ENCODE measurements at places on chromosomes 11 and 22.

GRCh38 chr11:120562806-120563425, 51.4 kb downstream of the GRIK4 start:
- DNase-seq: no peak

GRCh38 chr11:120674542-120674941, 163.0 kb downstream of the GRIK4 start:
- no peak for DNase-seq

GRCh38 chr22:11627436-11627797, 3900.6 kb upstream of the OR11H1 start:
- DNase-seq: no peak

DNA sequence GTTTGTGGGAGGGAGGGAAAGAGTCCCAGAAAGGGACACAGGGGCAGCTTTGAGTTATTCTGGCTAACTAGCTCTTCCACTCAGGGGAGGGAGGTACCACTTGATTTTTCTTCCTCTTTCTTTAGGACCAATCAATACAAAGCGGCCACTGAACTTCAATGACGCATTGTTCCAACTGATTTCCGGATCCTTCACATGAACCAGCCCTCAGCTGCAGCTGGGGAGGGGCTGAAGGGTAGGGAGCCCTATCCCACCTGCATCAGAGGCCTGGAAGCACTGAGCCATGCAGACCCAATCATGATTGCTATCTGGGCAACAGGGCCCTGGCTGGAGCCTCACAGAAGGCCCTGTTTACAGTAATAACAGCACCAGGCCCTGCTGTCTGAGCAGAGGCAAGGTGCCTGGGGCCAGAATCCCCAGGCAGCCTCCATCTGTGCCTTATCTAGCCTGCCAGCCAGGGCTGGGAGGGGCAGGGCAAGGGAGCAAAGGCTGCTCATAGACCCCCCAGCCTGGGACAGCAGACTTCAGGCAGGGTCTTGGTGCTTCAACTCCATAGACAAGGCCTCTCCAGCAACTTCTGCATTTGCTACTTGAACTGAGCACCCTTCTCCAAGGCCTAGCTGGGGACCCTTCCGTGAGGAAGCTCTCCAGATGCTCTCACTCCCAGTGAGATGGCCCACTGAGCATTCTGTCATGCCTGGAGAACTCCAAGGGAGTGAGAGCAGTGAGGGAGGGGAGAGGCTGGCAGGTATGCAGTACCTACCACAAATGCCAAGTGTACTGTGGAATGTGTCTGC, 22.5 kb downstream of the CLPB start:
- DNase-seq: no peak

DNA sequence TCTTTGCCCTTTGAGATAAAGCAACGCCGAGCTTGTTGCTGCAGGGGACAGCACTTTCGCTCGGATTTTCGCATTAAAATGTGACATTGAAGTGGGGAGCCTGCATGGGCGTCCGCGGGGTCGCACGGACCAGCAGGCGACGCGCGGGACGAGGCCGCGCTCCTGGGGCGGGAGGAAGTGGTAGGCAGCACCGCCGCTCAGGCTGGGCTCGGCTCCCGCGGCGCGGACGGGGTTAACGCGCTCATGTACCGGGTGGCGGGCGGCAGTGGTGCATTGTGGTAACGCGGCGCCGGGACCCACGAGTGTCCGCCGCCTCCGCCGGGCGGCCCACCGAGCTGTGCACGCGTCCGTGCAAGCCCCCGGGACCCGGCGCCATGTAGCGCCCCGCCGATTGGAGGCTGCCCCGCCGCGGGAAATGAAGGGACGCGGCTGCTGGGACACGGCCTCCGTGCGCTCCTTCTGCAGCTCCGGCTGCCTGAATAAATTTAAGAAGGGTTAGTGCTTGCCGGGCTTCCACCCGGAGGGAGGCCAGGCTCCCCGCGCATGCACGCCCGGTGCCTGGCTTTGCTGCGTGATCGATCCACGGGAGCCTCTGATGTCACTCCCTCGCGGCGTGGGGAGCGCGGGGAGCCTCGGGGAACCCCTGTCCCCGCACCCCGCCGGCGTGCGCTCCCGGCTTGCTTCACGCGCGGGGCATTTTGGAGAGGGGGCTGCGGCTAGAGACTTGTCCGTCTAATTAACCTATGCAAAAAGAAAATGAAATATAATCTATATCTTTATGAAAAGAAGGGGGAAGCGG, 127.7 kb downstream of the OSBP2 start:
- DNase-seq: no peak

DNA sequence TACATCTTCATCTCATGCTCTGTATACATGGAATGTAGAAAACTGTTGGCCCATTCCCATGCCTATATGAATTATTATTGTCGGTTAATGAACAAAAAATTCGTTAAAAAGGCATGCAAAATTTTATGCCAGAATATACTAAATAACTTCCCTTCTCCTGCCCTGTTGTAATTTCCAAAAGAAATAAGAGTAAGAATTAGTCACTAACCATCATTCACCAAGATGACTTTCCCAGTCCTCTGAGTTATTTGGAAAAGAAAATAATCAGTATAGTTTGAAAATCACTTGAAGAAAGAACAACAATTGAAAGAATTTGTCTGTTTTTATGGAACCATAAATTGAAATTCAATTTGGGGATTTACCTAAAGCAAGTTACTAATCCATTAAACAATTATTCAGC, 1149.1 kb upstream of the RAG2 start:
- DNase-seq: no peak

DNA sequence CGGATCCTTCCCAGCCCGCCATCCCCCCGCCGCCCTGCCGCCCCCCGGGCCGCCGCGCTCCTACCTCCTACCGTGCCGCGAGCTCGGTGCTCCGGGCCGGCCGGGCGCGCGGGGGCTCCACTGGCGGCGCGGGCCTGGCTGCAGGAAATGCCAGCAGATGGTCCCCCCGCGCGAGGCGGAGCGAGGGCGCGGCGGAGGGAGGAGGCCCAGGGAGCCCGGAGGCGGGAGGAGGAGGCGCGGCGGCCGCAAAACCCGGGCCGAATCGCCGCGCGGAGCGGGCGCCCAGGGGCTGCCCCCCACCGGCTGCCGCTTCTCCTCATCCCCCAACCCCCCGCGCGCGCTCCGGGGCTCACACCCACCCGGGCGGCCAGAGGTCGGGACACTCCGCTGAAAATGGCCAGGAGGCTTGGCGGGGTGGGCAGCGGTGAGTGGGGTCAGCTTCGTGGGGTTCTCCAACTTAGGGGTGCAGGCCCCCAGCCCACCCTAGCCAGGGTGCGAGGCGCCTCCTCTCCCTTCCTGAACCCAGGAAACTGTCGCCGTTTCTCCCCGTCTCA, at the start of gene OSBPL5:
Gene OSBPL5, minus strand, starts transcription at position 159 of the 554 bp plus-strand sequence. CDS start 36,162 bp downstream, outside the sequence.
- peak; percentile 22 for DNase-seq

- DNase-seq: no peak
Measured at GRCh38 chr11:73196576-73196975, 21.5 kb upstream of the P2RY2 start.

GRCh38 chr11:70110538-70111055, 32.5 kb downstream of the ANO1 start:
- no peak for DNase-seq

DNA sequence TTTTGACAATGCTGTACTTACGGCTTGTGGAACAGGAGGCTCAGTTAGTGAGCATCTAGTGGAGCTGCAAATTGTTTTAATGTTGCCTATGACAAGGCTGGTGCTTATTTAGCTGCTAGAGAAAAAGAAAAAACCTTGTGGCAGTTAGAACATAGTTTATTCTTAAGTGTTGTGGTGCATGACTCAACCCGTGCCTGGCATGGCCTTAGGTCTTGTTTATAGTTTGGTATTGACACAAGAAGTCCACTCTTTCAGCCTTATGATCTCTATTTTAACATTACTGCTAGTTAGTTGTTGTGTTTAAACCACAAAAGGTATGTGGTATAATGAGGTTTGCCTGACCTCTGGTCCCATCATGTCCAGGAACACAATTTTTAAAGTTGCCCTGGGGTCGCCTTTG, 744.6 kb downstream of the FAM181B start:
- DNase-seq: no peak

DNA sequence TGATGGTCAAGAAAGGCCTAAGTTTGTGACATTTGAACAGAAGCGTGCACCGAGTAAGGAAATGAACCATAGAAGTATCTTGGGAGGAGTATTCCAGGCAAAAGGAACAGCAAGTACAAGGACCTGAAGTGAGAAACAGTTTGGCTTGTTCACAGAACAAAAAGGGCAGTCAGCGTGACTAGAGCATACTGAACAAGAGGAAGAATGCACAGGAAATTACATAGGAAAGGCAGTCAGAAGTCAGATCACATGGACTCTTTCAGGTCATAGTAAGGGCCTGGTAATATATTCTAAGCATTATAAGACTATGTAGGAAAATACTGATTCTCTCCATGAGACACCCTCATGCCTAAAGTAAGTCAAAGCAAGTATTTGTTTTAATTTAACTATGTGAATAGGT, 52.3 kb upstream of the GAB2 start:
- DNase-seq: no peak

- DNase-seq: no peak
Measured at GRCh38 chr11:75896843-75897419, 81.9 kb downstream of the UVRAG start.

DNA sequence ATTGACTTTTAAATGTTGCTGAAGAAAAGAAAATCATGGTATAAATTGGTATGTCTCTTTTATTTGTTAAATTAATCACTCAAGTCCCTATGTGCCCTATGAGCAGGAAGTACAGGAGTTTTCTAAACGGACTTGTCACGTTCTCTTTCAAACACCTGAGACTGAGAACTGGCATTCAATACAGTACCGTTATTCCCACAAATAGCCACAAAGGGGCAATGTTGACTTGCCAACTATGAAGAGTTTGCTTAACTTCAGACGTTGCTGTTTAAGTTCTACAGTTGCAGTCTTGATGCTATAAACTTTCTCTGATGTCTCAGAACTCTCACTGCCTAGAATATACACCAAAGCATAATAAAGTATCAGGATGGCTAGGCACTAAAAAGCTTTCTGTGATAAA, 7.6 kb downstream of the OR56A1 start:
- no peak for DNase-seq

DNA sequence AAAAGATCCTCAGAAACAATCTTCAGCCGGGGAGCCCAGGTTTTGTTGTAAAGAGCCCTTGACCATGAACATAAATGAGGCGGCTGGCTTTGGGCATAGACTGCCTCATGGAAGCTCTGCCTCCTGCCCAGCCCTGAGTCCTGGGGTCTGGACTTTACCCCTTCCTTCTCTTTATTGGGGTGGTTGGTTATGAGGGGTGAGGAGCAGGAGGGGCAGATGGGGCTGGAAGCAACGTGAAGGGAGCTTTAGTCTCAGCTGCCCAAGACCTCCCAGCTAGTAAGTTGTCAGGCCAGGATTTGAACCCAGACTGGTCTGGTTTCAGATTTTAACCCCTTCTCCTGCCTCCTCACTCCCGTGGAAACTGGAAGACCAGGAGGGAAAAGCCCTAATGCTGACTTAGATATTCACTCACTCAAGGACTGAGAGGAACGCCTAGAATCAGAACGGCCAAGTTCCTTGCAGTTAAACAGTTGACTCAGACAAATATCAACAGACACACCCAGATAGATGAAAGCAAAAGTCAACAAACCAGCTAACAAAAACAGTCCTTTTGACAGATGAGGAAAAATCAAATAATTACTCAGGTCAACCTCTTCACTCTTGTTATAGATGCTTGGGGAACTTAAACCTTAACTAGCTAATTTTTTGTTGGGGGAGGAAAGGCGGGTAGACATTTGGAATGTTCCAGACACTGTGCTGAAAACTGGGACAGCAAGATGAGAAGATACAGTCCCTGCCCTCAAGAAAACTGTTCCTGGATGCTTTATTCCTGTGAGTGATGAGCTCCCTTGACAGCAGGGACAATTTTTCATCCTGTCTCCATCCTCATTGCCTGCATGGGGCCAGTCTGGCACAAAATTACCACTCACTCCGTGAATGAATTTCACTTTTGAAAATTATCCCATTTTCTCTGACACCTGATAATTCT, 20.8 kb upstream of the ARRB1 start:
- no peak for DNase-seq

Data from activated CD4-positive, alpha-beta T cell treated with anti-CD3 and anti-CD28 coated beads, Interleukin-2, amount 50 U/mL, for 24 hours (primary cell).